ENCODE measurements at places on chromosomes 7 and 10.

GRCh38 chr10:1122349-1122748 lies 66.2 kb downstream of the WDR37 start:
- DNase-seq, result no peak

GRCh38 chr7:79452495-79453265 lies 787 bp downstream of the MAGI2 start:
- DNase-seq, result no peak

GRCh38 chr7:26370011-26370410 lies 78.3 kb downstream of the SNX10 start:
- DNase-seq, result no peak

DNA sequence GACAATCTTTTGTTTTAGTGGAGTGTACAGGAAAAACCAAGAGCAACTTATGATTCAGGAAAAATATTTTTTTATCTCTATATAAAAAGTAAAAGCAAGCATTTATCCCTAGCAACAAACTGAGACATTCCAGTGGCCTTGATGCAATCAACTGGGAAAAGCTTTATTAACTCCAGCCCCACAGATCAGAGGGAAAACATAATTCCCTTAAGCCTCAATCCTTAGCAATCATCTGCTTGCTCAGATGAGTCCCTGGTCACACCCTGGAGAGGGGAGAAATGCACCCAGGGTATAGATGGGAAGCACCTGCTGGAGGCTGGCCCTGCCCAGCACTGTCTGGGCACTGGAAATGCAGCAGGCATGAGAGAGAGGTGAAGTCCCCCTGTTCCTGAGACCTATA lies 636.6 kb downstream of the TNS3 start:
- no peak for DNase-seq

GRCh38 chr7:32479574-32480200 lies 10.5 kb downstream of the LSM5 start:
- no peak for DNase-seq

DNA sequence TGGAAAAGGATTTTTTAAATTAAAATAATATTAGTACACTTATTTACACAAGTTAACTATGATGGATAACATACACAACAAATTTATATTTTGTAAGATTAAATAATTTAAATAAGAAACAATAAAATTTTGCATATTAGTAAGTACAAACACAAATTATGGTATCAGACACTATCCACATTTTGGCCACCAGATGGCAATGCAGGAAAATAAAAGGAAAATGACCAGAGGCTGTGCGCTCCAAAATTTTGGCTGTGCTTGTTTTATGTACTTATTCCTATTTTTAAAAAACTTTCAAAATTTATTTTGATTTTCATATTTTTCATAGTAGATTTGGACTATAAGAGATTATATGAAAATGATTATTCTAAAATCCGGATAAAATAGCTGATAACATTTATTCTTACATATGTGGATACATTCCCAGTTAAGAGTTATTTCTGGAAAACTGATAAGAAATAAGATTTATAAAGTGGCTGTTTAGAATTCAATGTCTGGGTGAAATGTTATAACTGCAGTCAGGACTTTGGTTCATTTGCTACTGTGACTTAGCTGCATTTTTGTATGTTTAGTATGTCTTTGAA lies 274.7 kb upstream of the HGF start:
- DNase-seq, result peak; percentile 22

GRCh38 chr10:3217301-3217700 lies 44.7 kb upstream of the PITRM1 start:
- DNase-seq, result no peak

GRCh38 chr10:91598211-91598977 lies 34.5 kb downstream of the PPP1R3C start:
- DNase-seq, result peak; percentile 68

DNA sequence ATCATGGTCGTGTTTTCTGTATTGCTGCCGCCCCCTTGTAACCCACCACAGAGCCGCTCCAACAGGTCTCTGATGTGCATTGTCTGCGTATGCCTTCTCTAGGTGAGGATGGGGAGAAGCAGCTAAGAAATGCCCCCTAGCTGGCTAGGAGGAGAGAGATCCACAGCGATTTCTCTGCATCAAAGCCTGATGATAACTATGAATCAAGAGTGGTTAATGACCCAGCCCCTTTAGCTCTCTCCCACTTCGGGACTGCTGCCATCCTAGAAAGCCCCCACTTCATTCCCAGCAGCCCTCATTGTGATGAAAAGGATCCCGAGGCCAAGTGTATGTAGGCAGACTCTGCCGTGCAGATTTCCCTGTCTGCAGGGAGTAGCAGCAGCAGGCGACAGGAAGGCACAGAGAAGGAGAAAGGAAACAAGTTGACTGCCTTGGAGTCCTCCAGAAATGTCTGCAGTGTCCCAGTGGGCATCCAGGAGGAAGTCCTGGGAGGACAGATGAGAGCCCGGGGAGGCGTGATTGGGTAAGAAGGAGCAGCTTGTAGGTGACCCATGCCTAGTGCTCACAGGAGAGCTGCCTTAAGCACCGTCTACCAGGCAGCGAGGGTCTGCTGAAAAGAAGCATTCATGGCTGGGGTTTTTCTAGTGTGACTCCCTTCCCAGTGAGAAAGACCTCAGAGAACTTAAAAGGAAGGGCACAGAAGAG lies 2.9 kb downstream of the PLXNA4 start:
- no peak for DNase-seq

GRCh38 chr7:142513178-142513955 lies 235.9 kb upstream of the PRSS1 start:
- no peak for DNase-seq

- no peak for DNase-seq
Observed at GRCh38 chr7:28957064-28957750, 923 bp downstream of the TRIL start.

GRCh38 chr7:32062150-32062549 lies 8.1 kb downstream of the PDE1C start:
- no peak for DNase-seq

DNA sequence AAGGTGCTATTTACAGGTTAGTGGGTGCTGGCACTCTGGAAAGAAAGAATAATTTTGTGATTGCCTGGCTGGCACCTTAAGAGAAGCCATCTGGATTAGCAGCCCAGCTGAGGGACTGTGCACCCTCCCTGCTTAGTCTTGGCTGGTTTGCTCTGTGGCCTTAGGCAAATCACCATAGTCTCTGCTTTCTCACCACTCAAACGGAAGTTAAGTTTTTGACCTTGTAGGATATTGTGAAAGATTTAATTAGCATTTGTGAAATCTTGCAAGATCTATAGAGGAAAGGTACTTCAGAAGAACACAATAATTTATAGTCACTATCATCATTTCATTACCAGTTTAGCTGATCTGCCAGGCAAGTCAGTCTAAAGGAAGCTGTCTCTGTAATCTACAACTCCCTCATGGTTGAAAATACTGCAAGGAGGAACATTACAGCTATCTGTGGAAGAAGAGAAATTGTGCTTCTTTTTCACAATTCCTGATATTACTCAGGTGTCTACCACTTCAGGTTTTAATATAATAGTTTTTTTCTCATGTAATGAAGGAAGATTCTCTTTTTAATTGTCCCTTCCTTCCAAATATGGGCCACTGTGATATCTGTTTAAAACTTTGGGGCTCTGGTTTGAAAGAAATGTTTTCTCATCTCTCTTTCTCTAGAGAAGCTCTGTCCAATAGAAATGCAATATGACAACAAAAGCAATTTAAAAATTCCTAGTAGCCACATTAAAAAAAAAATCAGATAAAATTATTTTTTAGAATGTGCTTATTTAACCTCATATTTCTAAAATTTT lies 219.6 kb downstream of the PTEN start:
- no peak for DNase-seq

DNA sequence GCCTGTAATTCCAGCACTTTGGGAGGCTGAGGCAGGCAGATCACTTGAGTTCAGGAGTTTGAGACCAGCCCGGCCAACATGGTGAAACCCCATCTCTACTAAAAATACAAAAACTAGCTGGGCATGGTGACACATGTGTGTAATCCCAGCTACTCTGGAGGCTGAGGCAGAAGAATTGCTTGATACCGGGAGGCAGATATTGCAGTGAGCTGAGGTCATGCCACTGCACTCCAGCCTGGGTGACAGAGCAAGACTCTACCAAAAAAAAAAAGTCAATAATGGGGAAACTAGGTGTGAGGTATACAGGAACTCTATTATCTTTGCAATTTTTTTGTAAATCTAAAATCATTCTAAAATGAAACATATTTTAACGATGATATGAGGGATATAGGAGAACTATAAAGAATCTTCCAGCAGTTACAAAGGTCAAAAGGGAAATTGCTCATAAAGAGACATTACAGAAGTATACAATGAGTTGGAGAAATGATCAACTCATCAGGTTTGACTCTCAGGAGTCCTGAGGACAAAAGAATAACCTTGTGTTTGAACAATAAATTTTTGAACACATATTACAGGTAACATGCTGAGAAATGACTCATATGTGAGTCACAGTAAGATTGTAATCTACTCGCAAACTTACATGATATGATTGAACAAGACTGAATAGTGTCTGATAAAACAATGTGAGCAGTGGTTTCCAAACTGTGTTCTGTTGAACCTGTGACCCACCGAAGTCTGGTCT lies 272.6 kb downstream of the FGFR2 start:
- no peak for DNase-seq

- peak; percentile 47 for DNase-seq
Observed at GRCh38 chr7:93949423-93949822, 27.9 kb downstream of the GNG11 start.

DNA sequence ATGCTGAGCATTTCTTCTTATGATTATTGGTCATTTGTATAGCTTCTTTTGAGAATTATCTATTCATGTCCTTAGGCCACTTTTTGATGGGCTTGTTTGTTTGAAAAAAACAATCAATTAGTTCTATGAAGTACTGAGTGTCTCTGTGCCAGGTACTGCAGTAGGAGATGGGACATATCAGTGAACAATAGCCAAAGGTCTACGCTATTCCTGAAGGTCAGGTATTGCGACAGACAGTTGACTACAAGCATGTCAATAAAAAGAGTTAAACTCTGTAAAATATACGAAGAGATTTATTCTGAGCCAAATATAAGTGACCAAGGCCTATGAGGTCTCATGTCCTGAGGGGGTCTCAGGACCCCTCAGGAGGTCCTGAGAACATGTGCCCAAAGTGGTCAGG lies 122.1 kb upstream of the NFE2L3 start:
- DNase-seq, result no peak

DNA sequence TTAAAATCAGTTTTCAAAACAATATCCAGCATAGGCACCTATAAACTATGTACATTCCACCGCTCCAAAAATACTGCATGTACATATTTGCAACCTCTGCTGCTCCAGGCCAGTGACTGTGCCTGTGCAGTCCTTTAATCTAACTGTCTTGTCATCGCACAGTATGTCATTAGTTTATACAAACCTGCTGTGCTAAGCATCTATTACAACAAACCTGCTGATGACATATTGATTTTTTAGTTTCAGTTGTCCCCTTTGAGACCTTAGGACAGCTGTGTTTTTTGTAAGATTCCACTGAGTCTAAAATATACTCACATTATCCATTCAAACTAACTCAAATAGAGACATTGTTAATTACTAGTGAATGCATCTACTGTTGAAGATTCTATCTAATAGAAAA lies 33.1 kb downstream of the SEMA3C start:
- DNase-seq, result no peak

GRCh38 chr10:69938541-69938991 lies 114.1 kb upstream of the MACROH2A2 start:
- no peak for DNase-seq

DNA sequence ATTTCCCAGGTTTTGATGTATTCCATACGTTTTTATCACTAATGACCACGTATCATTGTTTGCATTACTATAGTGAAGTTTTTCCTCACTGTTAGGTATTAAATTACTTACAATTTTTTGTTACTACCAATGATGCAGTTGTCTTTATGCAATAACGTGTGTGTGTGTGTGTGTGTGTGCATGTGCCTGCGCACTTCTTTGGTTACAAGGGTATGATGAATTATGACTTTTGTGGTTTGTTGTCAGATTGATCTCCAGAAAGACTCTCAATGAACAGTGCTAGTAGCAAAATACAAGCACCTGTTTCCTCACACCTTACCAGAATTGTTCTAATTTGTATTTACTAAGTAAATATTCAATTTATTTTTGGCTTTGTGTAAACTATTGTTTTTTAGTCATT lies 51.5 kb downstream of the MCMBP start:
- no peak for DNase-seq

DNA sequence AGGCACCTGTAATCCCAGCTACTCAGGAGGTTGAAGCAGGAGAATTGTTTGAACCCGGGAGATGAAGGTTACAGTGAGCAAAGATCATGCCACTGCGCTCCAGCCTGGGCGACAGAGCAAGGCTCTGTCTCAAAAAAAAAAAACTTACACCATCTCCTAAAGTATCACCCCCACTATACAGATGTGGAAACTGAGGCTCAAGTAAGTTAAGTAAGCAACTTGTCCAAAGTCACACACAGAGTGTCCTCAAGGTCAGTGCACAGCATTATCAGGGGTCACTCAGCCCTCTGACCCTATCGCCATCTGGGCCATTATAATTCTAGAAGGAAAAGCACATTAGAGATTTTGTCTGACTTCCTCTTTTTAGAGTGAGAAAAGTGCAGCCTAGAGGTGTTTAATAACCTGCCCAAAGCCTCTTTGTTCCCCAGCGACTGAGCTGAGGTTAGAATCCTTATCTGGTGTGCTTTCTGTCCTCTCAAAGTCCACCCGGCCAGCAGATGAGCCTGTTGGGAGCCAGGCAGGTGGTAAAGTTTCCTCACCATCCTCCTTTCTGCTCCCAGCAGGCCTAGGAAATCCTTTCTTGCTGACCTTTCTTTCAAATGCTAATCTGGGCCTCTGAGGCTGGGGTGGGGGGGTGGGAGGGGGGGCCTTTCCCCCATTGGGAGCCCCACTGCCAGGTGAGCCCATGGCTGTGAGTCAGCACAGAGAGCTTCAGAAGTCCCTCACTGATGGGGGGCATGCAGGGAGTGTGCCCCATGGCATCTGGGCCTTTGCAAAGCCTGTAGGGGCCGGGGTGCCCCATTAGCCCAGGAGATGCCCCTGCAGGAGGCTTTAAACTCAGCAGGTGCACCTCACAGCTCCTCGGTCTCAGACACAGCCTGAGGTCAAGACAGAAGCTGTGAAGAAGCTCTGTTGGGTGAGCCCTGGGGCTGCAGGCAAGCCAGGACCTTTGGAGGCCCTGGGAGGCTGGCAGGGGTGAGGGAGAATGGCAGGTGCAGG lies 12.0 kb upstream of the KCNMA1 start:
- no peak for DNase-seq

GRCh38 chr10:92800134-92800733 lies 48.1 kb upstream of the EXOC6 start:
- DNase-seq, result no peak

GRCh38 chr7:35390146-35390545 lies 136.2 kb upstream of the TBX20 start:
- DNase-seq, result no peak

DNA sequence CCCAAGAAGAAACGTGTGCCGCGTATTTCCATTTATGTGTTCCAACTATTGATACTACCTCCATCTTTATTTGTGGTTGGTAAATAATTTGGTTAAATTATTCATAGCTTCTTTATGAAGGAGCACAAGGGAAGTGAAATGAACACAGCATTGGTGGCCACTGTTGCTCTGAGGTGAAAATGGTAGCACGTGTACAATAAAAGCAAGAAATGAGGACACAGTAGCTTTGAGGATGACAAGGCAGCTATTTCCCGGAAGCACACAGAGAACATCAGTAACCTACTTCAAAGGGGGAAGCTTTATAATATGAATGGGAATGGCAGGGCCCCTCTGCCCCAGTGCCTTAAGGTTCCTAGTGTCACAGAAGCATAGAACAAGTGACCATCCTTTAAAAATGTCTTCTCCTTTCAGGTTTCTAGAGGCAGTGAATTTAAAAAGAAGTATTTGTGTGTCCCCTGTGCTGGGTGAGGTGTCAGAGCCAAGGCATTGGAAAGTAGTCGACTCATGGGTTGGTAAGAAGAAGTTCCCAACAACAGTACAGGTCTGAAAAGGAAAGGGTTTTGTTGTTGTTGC lies 78.8 kb downstream of the SGMS1 start:
- DNase-seq, result no peak

All from HS-5 (cell line).